ENCODE measurements at places on chromosomes 7 and 10.

DNA sequence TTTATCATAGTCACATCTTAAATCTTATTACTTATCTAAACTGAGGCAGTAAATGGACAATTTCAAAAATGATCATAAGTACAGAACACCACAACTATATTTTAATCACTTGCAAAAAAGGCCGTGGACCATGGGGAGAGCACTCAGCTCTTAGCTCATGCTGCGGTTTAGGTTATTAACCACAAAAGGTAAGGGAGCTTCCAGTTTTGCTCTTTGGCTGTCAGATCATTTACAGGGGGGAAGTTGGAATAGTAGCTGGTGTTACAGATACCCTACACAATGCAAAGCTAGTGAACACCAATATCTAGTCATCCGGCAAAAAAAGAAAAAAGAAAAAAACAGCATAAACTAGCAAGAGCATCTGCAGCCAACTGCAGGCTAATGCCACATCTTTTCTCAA lies 147.0 kb downstream of the BBS9 start:
- DNase-seq: no peak

- DNase-seq: no peak
These were observed 75.0 kb upstream of the TES start for GRCh38 chr7:116135306-116135705.

GRCh38 chr7:106260136-106260561 lies 24.6 kb downstream of the NAMPT start:
- DNase-seq: no peak

- DNase-seq: no peak
These were observed at the start of gene TMEM140 for GRCh38 chr7:135147899-135148721. Gene TMEM140 (plus strand): TSS chr7:135148072. CDS start chr7:135164442, 16,370 bp downstream.

GRCh38 chr10:18094332-18094731 lies 45.9 kb upstream of the CACNB2 start:
- DNase-seq: no peak

DNA sequence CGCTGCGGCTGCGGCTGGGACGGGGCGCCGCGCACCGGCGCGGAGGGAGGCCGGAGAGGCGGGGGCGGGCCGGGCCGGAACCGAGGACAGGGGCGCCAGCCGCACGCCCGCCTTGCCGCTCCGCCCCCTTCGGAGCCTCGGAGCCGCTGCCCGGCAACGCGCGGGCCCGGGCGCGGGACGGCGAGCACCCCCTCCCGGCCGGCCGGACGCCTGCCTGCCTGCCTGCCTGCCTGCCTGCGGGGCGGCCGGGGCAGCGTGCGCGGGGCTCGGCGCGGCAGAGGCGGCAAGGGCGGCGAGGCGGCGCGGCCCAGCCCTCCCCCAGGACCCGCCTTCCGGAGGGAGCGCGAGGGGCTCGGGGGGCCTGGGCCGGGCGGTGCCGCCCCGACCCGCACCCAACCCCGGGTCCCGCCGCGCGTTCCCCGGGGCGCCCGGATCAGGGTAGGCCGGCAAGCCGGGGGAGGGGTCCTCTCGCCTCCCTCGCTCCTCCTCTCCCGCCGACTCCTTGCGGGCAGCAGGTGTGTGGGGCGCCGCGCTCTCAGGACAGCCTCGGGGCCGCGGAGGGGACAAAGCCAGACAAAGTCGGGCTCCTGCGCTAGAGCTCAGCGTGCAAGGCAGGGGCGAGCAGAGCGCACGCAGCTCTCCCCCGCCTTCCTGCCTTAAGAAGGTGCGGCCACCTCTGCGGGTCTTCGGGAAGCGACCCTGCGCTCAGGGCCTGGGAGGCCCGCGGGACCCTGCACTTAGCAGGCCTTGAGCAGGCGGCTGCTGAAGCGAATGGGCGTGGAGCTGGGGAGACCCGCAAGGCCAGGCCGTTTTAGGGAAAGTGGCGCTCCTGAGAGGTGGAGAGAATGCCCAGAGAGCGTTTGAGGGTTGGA lies at the start of gene KIAA1549:
KIAA1549 (minus strand) TSS at position 58 of the 872 bp plus-strand sequence. CDS start 120 bp downstream, outside the sequence.
- DNase-seq: no peak

All from stimulated activated CD8-positive, alpha-beta memory T cell treated with anti-CD3 and anti-CD28 coated beads, Interleukin-7, amount 100 ng/mL, for 24 hours (primary cell).